ENCODE measurements at places on chromosomes 5 and 9. TPM values are rescaled to one million over a fixed set of nuclear protein-coding genes. Genes with fewer than 3 reads are reported as not detected.

Gene CMYA5
- polyA plus RNA-seq, result 0.89 TPM

Gene CCL21
- polyA plus RNA-seq, result not detected

DNA sequence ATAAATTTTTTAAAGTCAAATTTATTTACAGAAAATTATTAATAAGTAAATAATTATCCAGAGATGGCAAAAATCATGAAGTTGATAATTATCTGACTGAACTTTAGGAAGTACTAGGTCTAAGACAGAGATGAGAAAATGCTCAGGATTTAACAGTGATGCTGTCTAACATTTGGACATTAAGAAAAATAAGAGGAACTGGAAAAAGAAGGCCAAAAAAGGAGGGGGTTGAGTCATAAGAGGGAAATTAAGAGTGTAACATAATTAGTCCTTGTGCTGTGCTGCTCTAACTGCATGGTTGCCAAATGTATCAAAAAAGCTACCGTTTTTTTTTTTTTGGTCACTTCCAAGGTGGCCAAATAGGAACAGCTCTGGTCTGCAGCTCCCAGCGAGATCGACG lies 35.4 kb upstream of the TUT7 start:
- no peak for DNase-seq

- no peak for DNase-seq
Measured at GRCh38 chr9:132506977-132507669, 75.3 kb upstream of the BARHL1 start.

GRCh38 chr9:124279531-124280175 lies 21.9 kb downstream of the NEK6 start:
- no peak for DNase-seq

Measured in AG04450 (cell line).